ENCODE measurements at places on chromosomes 2 and 18. TPM values are rescaled to one million over a fixed set of nuclear protein-coding genes. Genes with fewer than 3 reads are reported as not detected.

PLCL1 gene
- 9.4 TPM for total RNA-seq

DLX1 gene
- not detected for total RNA-seq

SCN3A gene
- total RNA-seq, result 7.3 TPM

PROM2 gene
- 4.2 TPM for total RNA-seq

MTERF4 gene
- total RNA-seq, result 22.3 TPM

CHRNA1 gene
- total RNA-seq, result not detected

GRCh38 chr2:61887717-61888266 is 664 bp downstream of the CCT4 start:
- H3K4me3 ChIP-seq, result peak overlapping the region; percentile 74
- DNase-seq, result no peak
- H3K4me1 ChIP-seq, result peaks cover 20% of the 10 kb centered on the region
- no peaks in the 10 kb centered on the region for H3K27me3 ChIP-seq
- peak overlapping the region; percentile 94 for H3K27ac ChIP-seq
- H3K36me3 ChIP-seq, result peaks cover 8% of the 10 kb centered on the region

DNA sequence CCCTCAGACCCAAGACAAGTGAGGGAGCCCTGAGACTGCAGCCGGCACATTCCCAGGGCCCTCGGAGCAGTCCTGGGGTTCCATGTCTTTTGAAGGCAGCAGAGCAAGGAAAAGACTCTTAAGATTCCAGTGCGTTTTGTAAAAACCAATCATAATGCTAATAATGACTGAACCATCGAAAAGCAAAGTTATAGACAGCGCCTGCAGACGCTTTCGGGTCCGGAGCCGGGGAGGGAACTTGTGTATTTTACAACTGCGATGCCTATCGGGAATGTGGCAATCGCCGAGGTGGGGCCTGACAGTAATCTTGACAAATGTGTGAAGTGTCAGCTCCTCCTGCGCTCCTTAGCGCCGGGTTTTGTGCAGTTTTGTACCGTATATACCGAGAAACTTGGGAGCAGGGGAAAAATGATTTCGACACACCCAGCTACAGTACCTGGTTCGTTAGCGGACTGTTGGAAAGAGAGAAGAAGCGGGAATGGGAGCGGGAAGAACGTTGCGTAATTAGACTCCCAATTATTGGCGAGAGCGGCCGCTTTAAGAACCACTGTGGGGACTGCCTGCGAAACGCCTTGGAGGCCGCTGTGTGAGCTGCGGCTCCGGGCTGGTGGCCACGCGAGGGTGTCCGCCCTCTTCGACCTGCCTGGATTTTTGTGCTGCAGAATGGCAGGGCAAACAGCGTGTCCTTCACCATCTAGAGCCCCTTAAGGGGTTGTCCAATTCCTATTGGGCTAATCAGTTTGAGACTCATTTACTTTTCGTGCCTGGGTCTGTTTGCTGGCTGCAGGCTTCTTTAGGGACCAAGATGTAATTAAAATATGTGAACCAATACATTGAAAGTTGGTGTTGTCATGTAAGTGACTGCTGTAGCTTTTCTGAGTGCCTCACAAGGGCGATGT is 2.4 kb downstream of the EPAS1 start:
- peak overlapping the region; percentile 89 for H3K4me3 ChIP-seq
- H3K27me3 ChIP-seq, result no peaks in the 10 kb centered on the region
- peaks cover 42% of the 10 kb centered on the region for H3K4me1 ChIP-seq
- peak overlapping the region; percentile 95 for H3K27ac ChIP-seq

DNA sequence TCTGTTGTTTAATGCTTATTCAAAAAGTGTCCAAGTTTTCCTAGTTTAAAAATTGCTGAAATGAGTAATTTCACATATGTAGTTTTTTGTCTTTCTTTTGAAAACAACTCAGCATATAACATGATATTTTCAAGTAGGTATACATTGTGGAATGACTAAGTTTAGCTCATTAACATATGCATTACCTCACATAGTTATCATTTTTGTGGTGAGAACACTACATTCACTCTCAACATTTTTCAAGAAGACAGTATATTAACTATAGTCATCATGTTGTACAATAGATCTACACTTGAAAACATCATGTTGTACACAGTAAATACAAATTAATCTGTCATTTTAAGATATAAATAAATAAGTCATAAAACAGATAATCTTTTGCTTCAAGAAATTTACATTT is 340.0 kb downstream of the CCDC85A start:
- no peak overlapping the region for H3K27ac ChIP-seq
- H3K27me3 ChIP-seq, result no peaks in the 10 kb centered on the region
- no peaks in the 10 kb centered on the region for H3K36me3 ChIP-seq
- no peak overlapping the region for H3K4me3 ChIP-seq

DNA sequence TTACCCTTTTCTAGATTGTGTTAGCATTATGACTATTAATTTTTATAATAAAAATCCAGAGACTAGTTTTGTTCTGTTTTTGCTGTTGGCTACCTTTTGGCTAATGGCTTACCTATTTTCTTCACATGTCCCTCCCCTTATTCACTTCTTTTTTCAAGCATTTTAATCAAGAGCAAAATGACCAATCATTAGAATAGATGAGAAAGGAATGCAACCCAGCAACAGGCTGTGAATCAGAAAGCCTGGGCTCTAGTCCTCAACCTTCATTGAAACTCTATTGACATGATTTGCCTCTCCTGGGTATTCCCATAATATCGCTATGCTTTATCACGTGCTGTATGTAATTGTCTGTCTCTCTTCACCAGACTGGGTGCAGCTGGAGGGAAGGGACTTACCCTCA is 370.1 kb downstream of the IRS1 start:
- H3K4me3 ChIP-seq, result no peak overlapping the region
- no peak for DNase-seq
- no peaks in the 10 kb centered on the region for H3K4me1 ChIP-seq
- no peak overlapping the region for H3K27ac ChIP-seq
- no peaks in the 10 kb centered on the region for H3K36me3 ChIP-seq

DNA sequence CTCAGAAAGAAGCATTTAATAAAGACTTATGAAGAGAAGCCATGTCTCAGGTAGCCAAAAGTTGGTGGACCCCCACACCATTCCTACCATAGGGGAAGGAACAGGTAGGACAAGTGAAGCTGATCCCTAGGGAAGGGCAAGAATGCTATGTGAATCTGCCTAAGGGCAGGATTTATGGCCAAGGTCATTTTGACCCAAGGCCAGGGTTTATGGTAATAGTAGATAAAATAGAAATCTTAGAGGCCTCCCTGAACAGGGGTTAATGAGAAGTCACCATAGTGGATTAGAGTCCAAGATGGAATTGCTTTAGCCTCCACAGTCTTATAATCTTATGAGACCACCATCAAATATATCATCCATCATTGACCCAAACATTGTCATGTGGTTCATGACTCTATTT is 26.0 kb upstream of the UBE2F start:
- H3K4me1 ChIP-seq, result no peaks in the 10 kb centered on the region
- no peak overlapping the region for H3K4me3 ChIP-seq
- no peaks in the 10 kb centered on the region for H3K27me3 ChIP-seq
- no peak for DNase-seq
- no peak overlapping the region for H3K27ac ChIP-seq
- H3K36me3 ChIP-seq, result no peaks in the 10 kb centered on the region

DNA sequence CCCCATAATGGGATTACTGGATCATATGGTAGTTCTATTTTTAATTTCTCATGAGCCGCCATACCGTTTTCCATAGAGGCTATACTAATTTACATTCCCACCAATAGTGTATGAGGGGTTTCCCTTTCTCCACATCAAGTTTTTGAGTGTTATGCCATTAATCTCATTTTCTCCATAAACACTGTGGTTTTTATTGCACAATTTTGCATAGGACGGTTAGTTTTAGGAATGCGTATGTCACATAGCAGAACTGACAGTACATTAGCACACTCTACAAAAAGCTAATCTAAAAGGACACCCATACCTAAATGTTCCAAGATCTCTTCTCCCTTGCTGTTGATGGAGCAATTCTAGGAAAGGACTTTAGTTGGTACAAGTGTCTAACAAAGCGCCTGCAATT is 32.5 kb downstream of the DARS1 start:
- no peak overlapping the region for H3K27ac ChIP-seq
- no peaks in the 10 kb centered on the region for H3K36me3 ChIP-seq
- no peak for DNase-seq
- H3K27me3 ChIP-seq, result no peaks in the 10 kb centered on the region

DNA sequence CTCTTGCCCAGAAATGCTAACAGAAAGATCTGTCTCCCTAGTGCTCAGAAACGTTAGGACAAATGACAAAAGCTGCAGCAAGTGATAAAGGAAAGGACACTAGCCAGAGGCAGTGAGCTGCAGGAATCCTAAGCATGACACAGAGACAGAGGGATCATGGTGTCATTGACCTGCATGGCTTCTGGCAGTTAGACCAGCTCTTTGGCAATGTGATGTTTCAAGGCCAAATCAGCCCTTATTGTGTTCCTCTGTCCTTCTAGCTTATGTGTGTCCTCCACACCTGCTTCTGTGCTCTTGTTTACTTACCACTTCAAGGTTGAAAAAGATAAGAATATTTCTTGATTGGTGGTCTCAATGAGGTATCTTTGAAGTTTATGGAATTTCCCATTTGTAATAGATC is 120.8 kb downstream of the RHBDD1 start:
- DNase-seq, result no peak
- no peaks in the 10 kb centered on the region for H3K4me1 ChIP-seq
- H3K36me3 ChIP-seq, result no peaks in the 10 kb centered on the region
- H3K4me3 ChIP-seq, result no peak overlapping the region

- H3K4me3 ChIP-seq, result no peak overlapping the region
- no peak overlapping the region for H3K27ac ChIP-seq
- H3K27me3 ChIP-seq, result peaks cover 58% of the 10 kb centered on the region
- no peak for DNase-seq
- peaks cover 22% of the 10 kb centered on the region for H3K4me1 ChIP-seq
- H3K36me3 ChIP-seq, result no peaks in the 10 kb centered on the region
These were observed 1.5 kb upstream of the WNT10A start for GRCh38 chr2:218878926-218879761.

DNA sequence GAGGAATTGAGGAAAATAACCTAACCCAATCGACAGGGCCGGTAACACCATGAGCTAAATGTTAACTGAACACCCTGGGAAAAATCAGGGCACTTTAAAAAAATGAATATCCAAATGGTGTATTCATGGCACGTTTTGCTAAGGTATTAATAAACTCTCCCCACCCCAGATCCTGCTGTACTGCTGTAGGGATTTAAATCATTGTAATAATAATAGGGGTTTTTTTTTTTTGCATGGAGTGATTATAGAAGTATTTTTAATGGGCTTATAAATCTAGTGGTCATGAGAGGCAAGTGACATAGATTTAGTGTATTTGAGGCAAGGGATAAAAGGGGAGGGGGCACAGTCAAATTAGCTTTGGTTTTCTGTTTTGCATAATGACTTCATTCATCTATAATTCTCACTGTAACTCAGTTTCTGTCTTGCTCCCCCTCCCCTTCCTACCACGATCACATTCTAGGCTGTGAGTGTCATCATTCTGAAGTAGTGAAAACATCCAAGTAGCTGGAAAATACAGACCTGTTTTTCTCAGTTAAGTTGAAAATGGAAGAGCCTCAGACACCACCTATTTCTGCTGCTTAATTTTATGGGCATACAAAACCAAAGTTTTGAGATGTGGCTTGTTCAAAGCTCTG is 18.2 kb upstream of the MGAT5 start:
- no peak overlapping the region for H3K4me3 ChIP-seq
- no peak overlapping the region for H3K27ac ChIP-seq
- H3K36me3 ChIP-seq, result no peaks in the 10 kb centered on the region
- no peak for DNase-seq

GRCh38 chr18:54957996-54958395 is 1.3 kb downstream of the CCDC68 start:
- no peaks in the 10 kb centered on the region for H3K27me3 ChIP-seq
- peak overlapping the region; percentile 85 for H3K27ac ChIP-seq
- no peak for DNase-seq

DNA sequence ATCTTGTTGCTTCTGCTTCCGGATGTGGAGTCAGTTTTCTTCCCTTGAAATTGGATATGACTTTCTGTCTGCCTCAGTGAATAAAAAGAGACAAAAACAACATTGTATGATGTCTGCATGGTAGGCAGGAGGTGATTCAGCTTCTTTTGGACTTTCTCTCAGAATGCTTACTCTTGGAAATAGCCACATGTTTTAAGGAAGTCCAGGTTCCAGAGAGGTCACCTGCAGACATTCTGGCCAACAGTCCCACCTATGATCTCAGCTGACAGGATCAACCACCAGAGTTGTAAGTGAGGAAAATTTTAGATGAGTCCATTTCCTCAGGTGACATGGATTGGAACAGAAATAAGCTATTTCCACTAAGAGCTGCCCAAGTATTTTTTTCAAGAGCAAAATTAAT is 508.7 kb upstream of the FAM98A start:
- H3K27me3 ChIP-seq, result no peaks in the 10 kb centered on the region
- no peaks in the 10 kb centered on the region for H3K36me3 ChIP-seq
- H3K4me3 ChIP-seq, result no peak overlapping the region
- no peak overlapping the region for H3K27ac ChIP-seq

- no peaks in the 10 kb centered on the region for H3K27me3 ChIP-seq
- no peak overlapping the region for H3K27ac ChIP-seq
- no peaks in the 10 kb centered on the region for H3K4me1 ChIP-seq
- no peaks in the 10 kb centered on the region for H3K36me3 ChIP-seq
These were observed 805.2 kb downstream of the SLC4A3 start for GRCh38 chr2:220432645-220433044.

DNA sequence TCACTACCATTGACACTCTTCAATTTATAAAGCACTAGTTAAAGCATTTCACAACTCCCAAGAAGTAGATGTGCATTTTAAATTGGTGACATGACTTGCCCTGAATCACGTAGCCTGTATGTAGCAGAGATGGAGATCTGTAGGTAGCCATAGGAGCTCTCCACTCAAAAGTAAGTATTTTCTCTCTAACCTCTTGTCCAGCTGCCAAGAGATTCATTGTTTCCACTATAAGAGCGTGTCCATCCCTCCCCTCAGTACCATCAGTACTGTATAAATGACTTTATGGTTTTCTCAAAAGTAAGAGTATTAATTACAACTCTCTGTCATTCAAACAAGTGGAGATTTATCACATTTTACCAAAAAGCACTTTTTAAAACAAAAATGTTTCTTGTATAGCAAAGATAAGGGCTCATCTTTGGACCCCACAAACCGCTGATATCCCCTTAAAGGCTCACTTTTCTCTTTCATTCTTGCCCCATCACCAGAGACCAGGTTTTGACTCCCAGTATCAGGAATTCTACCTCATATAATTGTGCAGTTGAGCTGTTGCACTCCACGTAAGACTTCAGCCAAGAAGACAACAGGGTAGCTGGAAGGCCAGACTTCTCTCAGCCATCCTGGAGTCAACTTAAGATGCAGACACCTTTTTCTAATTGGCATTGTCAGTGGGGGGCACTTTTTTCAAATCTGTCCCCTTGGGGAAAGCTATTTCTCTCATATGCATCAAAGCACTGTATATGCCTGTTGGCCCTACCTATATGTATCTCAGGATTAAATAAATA is 78.0 kb upstream of the GALNT5 start:
- H3K27me3 ChIP-seq, result no peaks in the 10 kb centered on the region
- H3K36me3 ChIP-seq, result no peaks in the 10 kb centered on the region
- H3K27ac ChIP-seq, result no peak overlapping the region
- no peak for DNase-seq
- no peak overlapping the region for H3K4me3 ChIP-seq

- peaks cover 12% of the 10 kb centered on the region for H3K36me3 ChIP-seq
- no peaks in the 10 kb centered on the region for H3K27me3 ChIP-seq
- H3K4me1 ChIP-seq, result peaks cover 44% of the 10 kb centered on the region
- H3K27ac ChIP-seq, result no peak overlapping the region
- no peak for DNase-seq
These were observed 121.8 kb upstream of the EPAS1 start for GRCh38 chr2:46175419-46175818.
